ENCODE measurements at places on chromosomes 4 and X.

DNA sequence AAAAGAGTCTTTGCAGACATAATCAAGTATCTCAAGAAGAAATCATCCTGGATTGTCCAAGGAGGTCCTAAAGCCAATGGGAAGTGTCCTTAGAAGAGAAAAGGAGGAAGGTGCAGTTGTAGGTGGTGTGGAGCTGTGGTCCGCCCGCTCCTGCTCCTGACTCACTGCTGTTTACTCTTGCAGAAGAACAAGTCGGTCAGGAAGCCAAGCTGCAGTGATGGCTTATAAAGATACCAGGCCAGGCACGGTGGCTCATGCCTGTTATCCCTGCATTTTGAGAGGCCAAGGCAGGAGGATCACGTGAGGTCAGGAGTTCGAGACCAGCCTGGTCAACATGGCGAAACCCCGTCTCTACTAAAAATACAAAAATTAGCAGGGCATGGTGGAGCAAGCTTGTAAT is 66.4 kb upstream of the ATP6AP2 start:
- DNase-seq, result no peak

DNA sequence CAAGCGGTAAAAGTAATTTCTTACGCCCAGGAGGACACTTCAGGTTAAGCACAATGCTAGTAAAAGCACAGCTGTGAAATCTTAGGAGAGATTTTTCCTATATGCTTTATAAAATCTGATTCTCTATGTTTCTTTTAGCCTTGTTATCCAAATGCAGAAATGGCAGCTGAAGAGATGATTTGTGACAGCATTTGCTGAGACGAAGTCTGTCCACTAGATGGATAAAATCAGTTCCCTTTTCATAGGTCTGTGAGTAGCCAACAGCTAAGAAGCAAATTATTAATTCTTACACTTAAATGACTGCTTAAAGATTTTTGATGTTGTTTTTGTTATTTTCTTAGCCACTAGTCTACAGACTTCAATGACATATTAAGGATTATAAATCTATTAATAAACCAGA is 5.3 kb downstream of the GPM6A start:
- no peak for DNase-seq

GRCh38 chr4:105594099-105595010 is 41.9 kb downstream of the ARHGEF38 start:
- DNase-seq, result no peak

GRCh38 chr4:185304944-185305690 is 90.6 kb downstream of the LRP2BP start:
- no peak for DNase-seq

DNA sequence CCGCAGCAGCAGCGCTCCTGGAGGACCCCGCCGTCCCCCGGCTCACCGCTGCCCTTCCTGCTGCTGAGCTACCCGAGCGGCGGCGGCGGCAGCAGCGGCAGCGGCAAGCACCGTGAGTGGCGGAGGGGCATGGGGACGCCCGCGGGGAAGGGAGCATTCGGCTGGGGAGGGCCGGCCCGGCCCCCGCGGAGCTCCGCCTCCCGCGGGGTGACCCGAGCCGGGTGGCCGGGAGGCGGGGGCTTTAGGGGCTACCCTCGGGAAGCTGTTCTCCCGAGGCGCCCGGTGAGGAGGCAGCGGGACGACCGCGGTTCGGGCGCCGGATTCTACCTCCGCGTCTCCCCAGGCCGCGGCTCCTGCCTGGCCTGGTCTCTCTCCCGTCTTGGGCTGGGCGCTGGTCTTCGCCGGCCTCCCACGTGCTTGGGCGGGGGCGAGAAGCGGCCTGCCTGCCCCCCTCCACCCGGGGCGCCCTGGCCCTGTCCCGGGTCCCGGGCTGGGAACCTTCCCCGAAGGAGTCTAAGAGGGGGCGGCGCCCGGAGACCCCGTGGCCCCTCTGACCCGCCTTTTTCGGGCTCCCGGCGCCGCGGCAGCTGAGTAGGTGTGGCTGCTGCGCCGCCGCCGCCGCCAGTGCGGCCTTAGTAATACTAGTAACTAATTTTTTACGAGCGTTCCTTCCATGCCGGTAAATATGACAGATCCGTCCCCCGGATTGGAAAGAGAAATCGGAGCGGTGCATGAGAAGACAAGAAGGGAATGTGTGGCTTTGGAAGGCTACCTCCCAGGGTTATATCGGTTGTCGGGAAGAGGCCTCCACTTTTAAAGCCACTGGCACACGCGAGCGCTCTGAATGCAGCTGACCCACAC is 16.4 kb upstream of the RUFY3 start:
- DNase-seq, result peak; percentile 68

- DNase-seq, result no peak
Measured at GRCh38 chr4:24551492-24552289, 32.7 kb downstream of the DHX15 start.

DNA sequence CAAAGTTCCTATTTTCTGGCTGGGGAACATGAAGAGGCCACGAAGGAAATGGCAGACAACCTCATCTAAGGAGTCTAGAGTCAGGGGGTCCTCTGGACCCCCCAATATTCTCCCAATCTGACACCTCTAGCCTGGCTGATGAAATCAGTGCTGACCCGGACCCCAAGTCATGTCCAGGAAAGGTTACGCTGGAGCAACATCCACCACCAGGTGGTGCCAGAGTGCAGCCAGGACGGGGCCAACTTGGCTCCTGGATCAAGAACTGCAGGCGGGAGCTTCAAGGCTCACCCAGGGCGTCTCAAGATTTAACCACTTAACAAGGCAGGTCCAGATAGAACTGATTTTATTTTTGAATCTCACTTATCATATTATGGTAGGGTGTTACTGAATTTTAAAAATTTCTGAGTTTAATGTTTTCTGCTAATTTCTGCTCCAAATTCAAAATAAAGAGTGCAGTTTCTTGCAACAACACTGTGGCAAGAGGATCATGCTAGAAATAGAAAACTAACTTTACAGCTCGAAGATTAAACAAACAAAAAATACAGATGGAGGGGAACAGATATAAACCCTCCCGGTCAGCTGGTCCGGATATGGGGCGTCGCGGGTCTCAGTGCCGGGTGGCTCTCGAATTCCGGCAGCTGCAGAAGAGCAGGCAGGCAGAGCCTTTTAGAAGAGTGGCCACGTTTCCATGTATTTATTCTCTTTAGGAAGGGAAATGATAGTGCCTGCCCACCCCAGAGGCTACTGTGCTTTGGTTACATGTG is 135.5 kb downstream of the AFAP1 start:
- DNase-seq, result peak; percentile 60

DNA sequence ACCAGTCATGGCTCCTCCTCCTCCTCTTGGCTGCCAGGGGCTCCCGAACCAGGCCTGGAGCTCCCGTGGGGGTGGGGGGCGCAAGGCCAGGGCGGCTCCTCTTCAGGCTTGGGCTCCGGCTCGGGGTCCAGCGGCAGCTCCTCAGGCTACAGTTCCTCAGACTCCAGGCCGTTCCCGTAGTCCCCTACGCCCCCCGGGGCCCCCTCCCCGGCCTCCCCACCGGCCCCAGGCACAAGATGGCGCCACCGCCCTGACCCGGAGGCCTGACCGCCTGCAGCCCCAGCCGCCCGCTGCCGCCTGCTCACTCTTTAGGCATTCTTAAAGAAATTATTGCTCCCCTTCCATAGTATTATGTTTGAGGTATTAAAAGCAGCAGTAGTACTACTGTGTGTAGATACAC is 54.5 kb downstream of the TAF1 start:
- DNase-seq, result no peak

GRCh38 chr4:89640620-89641366 is 196.2 kb downstream of the SNCA start:
- no peak for DNase-seq

- DNase-seq, result no peak
Measured at GRCh38 chr4:156158747-156159146, 205.1 kb upstream of the CTSO start.

DNA sequence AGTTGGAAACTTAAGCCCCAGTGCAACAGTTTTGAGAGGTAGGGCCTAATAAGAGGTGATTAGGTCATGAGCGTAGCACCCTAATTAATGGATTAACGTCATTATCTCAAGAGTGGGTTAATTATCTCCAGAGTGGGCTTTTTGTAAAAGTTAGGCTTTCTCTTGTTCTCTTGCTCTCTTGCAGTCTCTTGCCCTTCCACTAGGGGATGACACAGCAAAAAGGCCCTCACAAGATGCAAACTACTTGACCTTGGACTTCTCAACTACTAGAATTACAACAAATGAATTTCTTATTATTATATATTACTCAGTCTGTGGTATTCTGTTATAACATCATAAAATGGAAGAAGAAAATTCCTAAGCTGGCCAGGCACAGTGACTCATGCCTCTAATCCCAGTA is 22.1 kb upstream of the NDST3 start:
- DNase-seq, result no peak

DNA sequence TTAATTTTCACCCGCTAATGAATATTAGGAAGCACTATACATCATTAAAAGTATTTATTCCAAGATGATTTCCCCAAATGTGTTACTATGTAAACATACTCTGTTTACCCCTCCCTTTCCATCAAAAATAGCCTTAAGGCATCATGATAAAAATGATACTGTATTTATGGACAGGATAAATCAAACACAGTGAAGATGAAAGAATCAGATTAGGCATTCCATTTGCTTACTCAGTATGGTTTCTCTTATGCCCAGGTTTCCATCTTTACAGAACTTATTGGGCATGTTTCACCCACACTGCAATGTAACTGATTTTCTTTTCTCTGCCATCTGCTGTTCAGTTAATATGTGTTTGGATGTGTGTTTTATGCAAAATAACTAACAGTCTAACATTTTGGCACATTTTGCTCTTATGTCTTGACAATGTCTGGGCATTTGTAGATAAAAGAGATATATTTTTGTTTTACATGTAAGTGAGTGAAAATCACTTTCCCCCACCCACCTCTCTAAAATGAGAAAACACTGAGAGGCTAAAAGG is 445.2 kb downstream of the RPA4 start:
- DNase-seq, result no peak

- no peak for DNase-seq
Measured at GRCh38 chr4:147482281-147482680, 1.4 kb downstream of the EDNRA start.

DNA sequence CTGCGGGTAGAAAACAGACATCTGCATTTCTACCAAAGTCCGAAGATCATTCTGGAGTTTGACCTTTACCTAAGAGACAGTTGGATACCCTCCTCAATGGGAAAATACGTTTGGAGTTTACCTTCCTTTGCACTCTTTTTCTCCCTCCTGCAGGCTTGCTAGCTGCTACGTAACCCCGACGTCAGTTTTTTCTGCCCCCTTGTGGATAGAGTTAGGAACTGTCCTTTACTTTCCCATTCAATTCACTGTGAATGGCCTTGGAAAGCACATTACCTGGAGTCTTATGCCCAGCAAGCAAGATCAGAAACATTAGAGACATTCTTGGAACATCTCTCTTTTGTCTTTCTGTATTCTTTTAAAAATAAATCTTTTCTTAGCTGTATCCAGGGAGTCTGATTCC is 250.7 kb downstream of the NAP1L3 start:
- no peak for DNase-seq

DNA sequence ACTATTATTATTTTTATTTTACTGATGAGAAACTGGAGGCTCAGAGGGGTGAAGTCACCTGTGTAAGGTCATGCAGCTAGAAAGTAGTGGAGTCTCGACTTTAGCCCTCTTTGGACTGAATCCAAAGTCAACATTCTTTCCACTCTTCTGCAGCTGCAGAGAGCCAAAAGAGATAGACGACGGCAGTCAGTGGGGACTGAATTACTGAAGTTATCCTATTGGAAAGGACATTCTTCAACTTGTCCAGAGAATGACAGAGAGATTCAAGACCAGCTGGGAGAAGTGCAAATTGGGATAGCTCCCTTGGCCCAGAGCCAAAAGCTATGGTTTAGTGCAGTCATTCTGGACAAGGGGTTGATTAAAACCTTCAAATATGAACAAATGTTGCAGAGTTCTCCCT is 42.5 kb downstream of the VGLL1 start:
- no peak for DNase-seq

- no peak for DNase-seq
Measured at GRCh38 chr4:168845897-168846296, 164.2 kb downstream of the CBR4 start.

DNA sequence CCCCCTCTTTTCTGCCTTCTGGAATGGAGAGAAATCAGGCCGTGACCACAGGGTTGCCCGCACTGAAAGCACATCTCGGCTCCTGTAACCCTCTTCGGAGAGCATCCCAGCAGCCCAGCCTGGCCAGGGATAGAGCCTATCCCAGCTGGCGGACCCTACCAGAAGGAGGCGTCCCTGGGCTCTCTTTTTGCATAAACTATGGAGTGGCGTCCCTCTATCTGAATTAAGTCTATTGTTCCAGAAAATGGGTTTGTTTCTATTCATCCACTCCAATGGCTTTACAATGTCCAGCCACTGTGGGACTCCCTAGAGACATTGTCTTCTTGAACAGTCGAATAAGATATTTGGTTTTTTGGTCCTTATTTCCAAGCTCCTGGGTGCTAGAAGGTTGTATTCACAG is 689 bp upstream of the NHSL2 start:
- DNase-seq, result no peak

- no peak for DNase-seq
Measured at GRCh38 chr4:91113130-91113706, 986.0 kb downstream of the CCSER1 start.

GRCh38 chr4:155787113-155787710 is 28.4 kb downstream of the GUCY1B1 start:
- no peak for DNase-seq
